ENCODE measurements at places on chromosomes 5 and 9. TPM values are rescaled to one million over a fixed set of nuclear protein-coding genes. Genes with fewer than 3 reads are reported as not detected.

The BTNL9 gene
- 0.54 TPM for total RNA-seq

The HAVCR1 gene
- 10.9 TPM for total RNA-seq

The ENTPD8 gene
- total RNA-seq: not detected

The HEMGN gene
- total RNA-seq: 0.47 TPM

The DNAI1 gene
- total RNA-seq: not detected

DNA sequence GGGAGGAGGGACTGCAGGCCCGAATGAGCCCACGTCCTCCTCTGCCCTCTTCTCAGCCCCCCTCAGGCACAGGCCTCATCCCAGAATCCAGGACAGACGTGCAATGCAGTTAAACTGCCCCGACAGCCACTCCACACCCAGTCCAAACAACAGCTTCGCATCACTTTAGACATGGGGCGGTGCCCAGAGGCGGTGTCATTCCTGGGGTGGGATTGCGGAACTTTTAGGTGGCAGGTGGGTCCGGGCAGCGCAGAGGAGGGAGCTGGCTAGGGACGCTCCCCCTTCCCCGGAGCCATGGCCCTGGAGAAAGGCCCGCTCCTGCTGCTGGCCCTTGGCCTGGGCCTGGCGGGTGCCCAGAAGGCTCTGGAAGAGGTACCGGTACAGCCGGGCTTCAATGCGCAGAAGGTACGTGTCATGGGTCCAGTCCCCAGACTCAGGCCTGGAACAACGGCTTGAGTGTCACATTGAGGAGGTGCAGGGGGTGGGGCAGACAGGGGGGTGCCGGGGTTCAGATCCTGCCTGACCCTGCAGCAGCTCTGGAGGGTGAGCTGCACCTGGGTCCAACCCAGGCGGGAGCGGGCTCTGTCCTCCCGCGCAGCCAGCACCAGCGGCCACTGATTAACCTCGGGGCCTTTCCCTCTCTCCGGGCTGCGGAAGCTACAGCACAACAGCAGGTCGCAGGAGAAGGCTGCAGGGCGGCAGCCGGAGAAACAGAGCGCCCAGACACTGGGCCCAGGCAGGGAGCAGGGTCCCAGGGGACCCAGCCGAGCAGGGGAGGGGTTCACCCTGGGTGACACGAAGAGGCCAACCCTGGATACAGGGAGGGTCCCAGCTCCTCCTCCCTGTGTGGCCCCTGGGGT, 25.2 kb downstream of the GLT6D1 start:
- no peak for DNase-seq

DNA sequence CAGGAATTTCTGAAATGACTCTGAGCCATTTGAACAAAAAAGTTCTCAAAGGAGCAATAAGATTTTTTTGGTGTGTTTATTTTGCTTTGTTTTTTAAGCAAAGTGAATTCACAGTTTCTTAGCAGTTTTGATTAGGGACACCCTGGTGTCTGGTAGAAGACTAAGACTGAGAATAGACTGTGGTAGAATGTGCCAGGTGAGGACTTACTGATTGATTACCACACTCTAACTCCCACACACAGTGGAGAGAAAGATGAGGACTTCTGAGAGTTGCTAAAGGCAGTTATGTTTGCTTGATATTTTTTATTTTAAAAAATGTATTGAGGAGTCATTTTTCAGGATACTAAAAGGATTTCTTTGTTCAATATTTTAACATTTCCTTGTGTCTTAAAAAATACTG, 175.1 kb downstream of the CD180 start:
- DNase-seq: no peak

DNA sequence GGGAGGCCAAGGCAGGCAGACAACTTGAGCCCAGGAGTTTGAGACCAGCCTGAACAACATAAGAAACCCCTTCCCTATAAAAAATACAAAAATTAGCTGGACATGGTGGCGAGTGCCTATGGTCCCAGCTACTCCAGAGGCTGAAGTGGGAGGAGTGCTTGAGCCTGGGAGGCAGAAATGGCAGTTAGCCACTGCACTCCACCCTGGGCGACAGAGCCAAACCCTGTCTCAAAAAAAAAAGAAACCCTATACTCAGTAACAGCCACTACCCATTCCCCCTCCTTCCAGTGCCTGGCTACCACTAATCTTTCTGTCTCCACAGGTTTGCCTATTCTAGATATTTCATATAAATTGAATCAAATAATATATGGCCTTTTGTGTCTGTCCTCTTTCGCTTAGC, 14.3 kb upstream of the SIL1 start:
- no peak for DNase-seq

- no peak for DNase-seq
Observed at GRCh38 chr5:172487671-172488070, 33.3 kb upstream of the SH3PXD2B start.

- peak; percentile 61 for DNase-seq
Observed at GRCh38 chr5:176985516-176985915, 21.1 kb downstream of the UIMC1 start.

Measured in natural killer cell (primary cell).